ENCODE measurements at places on chromosomes 11 and 22. TPM values are rescaled to one million over a fixed set of nuclear protein-coding genes. Genes with fewer than 3 reads are reported as not detected.

OR5D14 gene
- not detected for total RNA-seq

UPB1 gene
- not detected for total RNA-seq

CCDC73 gene
- not detected for total RNA-seq

CABP4 gene
- not detected for total RNA-seq
